Suppressor macrophage treated with lipopolysaccharide for 1 hour (primary cell): ENCODE measurements at places on chromosomes 1 and 21.
A peak's percentile ranks its signal among the peaks of the same experiment; 100 is the strongest.

GRCh38 chr1:63593303-63593885, at the start of gene PGM1:
Gene PGM1 (plus strand): TSS chr1:63593411. CDS start chr1:63593489, 78 bp downstream.
- DNase-seq = peak; percentile 74

- DNase-seq = no peak
These were observed 159.0 kb upstream of the ZC3H12A start for GRCh38 chr1:37315371-37315846.

DNA sequence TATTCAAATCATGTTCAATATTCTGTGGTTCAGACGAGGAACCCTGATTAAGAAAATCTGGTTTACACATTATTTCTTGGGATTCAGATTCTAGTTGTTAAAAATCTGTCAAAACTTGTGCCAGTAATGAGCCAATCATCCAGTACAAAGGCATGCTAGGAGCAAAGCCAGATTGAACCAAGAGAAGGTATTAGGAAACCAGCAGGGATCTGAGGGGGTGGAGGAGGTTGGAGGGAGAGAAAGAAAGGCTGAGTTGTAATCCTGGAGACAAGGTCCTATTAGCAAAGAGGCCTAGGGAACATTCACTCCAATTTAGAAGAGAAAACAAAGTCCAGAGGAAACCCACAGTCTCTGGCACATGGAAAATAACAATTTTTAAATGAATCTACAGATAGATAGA, 352.9 kb downstream of the LTN1 start:
- no peak for DNase-seq

- DNase-seq = no peak
These were observed 204.8 kb downstream of the KCNK2 start for GRCh38 chr1:215287362-215287761.

DNA sequence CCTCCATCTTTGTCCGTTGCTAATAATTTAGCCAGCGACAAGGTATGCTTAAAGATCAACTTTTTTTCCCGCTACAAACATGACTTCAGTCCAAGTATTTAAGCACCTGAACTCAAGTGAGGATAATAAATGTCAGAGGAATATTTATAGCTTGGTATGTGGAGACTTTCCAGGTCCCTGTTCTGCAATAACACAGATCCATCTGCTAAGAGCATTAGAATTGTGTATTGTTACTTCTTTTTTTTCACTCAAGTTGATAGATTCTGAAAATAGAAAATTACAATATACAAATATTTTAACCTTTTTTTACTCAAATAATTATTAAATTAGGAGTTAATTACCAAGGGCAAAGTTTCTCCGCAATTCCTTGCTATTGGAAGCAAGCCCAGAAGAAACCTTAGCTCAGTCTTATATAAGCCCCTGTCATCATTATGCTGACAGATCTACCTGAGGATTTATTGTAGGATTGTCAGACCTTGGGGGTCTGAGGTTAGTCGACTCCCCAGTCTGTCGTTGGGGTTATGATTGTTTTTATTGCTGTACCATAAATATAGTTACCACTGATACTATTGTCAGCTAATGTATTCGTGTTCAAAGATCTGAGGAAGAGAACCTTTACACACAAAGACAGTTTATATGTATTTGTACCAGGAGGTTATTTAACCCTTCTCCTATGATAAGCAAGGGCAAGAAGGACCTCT, 337.9 kb downstream of the TBX15 start:
- no peak for DNase-seq

DNA sequence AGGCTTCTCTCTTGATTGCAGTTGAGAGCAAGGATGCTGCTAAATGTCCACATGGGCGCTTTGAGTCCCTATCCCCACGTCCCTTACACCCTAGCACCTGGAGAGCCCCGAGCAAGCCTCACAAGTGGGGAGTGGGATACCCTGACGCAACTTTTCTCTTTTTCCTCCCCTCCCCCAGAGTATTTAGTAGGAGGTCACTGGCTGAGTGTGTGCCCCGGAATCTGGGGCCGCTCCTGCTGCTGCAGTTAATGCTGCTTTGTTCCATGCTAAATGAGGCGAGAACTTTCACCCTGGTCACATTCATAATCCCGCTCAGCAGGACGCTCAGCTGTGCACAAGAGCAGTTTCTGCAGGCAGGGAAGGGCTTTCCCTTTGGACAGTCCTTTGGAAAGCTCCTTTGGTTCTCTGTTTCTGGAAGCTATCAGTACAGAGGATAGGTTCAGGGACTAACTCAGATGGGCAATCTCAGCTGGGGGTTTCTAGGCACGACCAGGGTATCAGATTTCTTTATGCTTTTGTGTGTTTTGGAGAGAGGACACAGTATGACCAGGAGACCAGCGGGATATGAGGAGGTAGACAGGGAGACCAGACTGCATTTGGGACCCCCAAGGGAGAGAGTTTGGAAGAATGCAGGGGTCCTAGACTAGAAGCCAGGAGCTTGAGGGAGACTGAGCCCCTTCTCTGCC, 75.9 kb downstream of the NOS1AP start:
- no peak for DNase-seq

DNA sequence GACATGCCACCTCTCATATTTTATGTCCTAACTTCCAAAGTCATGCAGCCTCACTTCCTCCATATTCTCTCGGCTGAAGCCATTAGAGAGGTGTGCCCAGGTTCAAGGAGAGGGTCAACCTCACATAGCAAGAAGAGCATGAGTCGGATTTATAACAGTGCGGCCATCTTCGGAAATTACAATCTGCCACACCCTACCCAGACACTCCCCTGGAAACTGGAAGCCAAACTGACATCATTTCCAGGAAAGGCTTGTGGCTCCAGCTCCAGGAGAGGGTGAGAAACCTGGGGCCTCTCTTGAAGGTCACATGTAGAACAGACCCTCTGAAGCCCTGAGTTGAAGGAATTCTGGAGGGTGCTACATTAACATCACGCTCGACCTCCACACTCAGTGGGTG, 73.5 kb downstream of the RRAGC start:
- DNase-seq = no peak

DNA sequence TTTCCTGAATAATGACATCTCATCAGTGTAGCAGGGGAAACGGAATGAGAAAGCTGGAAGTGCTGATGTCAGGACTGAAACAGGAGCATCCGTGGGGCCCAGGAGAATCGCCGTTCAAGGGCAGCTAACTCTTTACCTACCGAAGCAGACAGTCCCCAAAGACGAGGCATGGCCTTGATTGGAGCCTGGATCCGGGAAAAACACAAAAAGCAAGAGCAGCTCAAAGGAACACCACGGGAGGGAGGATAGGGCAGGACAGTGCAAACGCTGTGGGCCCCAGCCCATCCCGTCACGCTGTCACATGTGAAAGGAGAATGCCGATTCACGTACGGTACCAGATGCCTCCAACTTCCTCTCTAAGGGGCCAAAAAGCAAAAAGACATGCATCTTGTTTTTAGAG, 34.9 kb downstream of the WNT9A start:
- DNase-seq = no peak

DNA sequence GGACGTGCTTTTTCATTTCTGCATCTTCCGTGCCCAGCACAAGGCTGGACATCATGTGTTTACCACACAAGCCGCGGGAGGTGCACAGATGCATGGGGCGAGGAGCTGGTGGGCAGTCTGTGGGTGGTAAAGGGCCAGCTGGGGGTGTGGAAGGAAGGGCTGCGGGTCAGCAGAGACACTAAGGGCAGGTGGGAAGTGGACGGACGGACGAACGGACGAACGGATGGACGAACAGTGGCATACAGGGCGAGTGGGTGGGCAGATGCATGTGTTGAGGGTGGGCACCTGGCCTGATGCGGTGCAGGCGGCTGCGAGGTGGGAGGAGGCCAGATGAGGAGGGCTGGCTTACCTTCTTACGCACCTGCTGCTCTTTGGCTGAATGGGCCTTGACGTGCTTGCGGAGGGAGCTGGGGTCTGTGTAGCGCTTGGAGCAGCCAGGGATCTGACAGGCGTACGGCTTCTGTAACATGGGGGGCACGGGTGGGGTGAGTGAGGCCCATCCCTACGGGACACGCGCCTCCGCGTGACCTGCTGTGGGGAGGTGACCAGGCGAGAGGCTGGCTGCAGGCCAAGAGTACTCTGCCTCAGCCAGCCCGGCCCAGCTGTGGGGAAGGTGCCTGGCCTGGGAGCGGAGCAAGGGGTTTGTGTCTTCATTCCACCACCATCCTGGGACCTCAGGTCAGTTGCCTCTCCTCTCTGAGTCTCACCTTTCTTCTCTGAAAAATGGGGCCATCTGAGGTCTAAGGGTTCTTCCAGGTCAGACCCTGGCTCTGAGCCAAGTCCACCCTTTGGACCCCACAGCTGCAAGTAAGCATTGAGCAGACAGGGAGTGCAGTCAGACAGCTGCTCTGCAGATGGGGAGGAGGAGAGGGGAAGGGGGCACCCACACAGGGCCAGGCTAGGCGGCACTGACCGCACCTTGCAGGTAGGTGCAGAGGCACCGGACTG, 65.5 kb downstream of the DMRTB1 start:
- DNase-seq = no peak

DNA sequence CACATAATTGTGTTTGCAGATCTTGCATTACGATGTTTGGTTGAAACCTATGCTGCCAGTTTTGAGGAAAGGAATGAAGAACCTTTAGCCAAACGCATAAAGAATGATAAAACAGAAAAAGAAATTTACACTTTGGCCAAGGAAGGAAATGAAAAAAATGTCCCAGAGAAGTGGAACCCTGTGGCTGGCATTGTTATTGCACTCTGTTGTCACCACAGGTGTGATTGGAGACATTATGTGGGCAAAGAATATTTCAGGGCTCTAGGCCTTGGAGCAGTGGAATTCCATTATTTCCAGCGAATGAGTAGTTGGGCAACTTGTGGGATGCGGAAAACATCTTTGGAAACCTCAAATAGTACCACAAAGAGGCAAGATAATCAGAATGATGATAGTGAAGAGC, 14.9 kb downstream of the TRMT13 start:
- no peak for DNase-seq

GRCh38 chr1:173507847-173508209, 30.7 kb downstream of the PRDX6 start:
- no peak for DNase-seq

DNA sequence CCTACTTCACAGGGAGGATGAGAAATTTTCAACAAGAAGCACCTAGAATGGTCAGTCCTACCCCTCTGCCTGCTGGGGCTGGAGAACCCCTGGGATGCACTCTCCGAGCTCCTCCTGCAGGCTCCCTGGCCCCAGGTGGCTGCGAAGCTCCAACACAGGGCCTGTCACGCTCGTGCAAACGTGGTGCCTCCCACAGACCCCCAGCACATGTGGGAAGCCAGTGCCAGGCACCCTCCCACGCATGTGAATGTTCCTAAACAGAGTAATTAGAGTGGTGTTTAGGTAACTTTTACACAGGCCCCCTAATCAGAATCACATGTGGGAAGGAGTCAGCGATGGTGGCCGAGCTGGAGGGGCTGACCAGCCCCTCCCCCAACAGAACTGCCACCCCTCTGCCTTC, 28.4 kb downstream of the GLIS1 start:
- no peak for DNase-seq

DNA sequence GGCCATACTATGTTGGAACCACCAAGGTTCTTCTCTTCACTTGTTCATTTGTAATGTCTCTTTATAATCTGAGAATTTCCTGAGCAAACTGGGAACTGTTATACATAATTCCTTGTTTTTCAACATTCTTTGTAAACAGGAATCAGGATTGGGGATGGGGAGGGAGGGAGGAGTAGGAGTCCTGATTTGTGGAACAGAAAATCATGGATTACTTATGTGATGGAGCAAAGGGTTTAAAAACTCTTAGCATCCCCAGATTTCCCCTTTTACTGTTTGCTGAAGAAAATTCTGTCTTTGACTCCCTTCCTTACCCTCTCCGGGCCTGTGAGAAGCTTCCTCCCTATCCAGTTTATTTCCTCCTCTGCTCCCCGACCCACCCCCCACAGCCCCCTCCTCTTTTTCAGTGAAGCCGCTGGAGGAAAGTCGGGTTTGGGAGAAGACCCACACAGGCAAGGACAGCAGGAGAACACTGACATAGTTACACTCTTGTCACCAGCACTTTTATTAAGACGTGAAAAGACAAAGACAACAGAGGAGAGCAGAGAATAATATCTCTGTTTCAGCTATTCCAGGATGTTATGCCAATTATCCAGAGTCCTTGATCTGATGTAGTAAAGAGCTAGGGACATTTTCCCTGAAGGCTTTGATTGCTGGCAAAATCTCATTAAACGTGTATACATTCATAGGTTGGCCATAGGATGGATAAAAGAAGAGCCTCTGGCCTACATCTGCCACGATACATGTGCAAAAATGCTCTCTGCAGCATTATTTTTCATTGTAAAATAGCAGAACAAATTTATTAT, 4.6 kb upstream of the NBPF1 start:
- DNase-seq = no peak

DNA sequence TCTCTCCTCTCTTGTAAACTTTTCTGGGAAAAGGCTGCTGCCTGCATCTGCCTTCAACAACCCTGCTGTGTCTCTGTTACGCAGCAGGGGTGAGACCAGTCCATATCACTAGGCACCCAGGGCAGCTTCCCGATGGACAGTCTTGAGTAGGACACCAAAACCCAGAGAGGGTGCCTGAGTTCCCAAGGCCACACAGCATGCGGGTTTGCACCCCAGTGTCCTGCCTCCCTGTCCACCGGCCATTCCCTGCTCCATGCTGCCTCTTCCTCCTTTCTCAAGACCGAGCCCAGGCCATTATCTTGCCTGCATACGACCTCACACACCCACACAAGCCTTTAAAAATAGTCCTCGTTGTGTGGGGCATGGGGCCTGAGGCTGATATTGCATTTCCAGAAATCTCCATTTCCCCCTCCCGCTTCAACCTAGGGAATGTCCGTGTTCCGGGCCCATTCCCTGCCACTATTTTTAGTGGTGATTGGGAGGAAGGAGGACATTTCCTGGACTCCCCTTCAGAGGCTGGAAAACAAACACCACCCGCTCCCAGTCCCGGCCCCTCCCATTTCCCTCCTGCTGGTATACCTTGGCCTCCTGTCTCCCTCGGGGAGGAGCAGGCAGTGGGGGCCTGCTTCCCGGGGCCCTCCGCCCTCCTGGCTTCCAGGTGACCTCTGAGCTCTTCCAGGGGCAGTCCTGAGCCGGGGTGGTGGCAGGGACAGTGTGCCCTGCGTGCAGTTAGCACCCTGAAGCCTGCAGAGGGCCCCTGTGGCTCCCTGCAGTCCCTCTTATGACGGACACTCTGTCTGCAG, 132.4 kb upstream of the TMEM51 start:
- DNase-seq = no peak

- peak; percentile 52 for DNase-seq
These were observed 115.1 kb downstream of the RHOU start for GRCh38 chr1:228850141-228851100.

DNA sequence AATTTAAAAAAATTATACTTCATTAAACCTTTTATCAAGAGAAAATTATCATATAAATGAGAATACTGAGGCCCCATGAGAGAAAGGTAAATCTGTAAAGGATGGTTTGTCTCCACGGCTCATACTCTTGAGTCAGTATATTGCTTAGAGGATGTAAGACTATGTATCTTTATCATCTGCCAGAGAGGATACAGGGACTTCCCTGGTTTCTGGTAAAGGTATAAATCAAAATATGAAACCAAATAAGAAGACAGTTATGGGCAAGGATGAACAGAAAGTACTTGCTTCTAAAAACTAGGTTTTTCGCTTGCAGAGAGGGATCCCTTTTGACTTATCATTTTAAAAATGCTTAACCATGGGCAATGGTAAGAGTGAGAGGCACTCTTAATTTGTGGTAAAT, 112.4 kb downstream of the POU2F1 start:
- no peak for DNase-seq
